ENCODE measurements at places on chromosomes 2 and 18. TPM values are rescaled to one million over a fixed set of nuclear protein-coding genes. Genes with fewer than 3 reads are reported as not detected.

Gene COL6A3
- total RNA-seq = 2.5 TPM

Gene AGXT
- total RNA-seq = 0.07 TPM

Gene C2orf92
- 8.6 TPM for total RNA-seq

Gene C2orf74
- 51.5 TPM for total RNA-seq

Gene UGT1A4
- not detected for total RNA-seq

Gene LMAN2L
- total RNA-seq = 49.3 TPM

Gene IL36RN
- not detected for total RNA-seq

Gene MYO3B
- total RNA-seq = not detected

Gene BMP10
- 0.46 TPM for total RNA-seq

Gene GNAL
- 3.5 TPM for total RNA-seq

Gene TMEFF2
- 15.2 TPM for total RNA-seq

Gene SMCHD1
- 53.7 TPM for total RNA-seq

Gene USP34
- 101 TPM for total RNA-seq

Gene POTEC
- total RNA-seq = 0.98 TPM

GRCh38 chr2:70480468-70480867, 73.2 kb downstream of the TGFA start:
- DNase-seq = no peak

GRCh38 chr2:70192516-70192915, 1.7 kb upstream of the C2orf42 start:
- DNase-seq = no peak

DNA sequence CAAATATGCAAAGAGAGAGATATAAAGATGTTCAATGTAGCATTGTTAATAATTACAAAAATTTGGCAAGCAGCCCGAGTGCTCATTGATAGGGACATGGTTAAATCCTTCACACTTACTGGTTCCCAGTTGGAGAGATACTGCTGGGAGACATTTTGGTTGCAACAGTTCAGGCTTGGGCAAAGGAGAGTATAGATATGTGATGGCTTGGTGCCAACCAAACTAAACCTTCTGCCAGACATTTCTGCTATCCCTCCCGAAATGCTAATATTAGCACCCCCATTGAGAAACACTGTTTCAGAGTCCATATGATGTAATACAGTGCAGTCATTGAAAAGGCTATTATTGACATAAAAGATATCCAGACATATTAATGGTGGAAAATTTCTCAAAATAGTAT, 11.5 kb downstream of the GEN1 start:
- no peak for DNase-seq

- DNase-seq = no peak
These were observed 2.1 kb downstream of the HADHB start for GRCh38 chr2:26246818-26247217.

GRCh38 chr2:151407281-151407680, 2.4 kb upstream of the RIF1 start:
- DNase-seq = no peak

DNA sequence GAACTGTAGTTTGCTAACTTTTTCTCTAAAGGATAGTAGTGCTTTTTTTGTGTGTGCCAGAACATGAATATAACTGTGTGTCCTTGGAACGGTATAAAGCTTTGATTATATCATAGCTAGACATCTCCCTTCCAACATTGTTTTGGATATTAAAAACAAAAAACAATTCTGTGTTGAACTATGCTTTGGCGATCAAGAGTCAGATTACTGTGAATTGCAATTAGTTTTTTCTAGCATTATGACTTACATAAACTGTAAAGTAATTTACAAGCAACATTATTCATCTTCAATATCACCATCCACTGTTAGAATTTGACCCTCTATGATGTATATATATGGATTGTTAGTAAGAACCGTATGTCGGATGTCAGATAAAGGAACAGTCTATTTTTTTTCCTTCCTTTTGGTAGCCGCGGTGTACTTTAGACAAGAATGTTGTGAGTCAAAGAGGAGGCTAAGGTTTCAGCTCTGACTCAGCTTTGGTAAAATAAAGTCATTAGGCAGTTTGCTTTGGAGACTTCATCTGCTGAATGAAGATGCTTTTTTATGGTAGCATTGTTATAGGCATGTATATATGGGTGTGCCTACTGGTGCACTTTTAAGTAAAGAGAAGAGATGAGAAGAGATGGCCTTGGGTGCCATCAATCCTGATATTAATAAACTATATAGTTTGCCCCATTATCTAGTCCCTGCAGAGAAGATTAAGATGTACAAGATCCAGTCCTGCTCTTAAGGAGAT, 76.4 kb downstream of the LTBP1 start:
- DNase-seq = peak; percentile 68

DNA sequence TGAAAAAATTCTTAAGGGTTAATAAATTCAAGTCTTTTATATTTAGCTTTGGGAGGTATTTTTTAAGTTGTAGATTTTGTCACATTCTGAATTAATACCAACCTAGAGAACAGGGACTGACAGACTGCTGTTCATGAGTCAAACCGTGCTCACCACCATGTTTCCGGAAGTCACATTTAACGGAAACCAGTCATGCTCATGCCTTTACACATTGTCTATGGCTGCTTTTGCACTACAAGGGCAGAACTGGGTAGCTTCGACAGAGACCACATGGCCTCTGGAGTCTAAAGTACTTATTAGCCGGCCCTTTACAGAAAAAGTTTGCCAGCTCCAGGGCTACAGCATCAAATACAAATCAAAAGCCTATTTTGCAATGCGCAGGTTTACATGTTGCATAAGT, 33.3 kb downstream of the LONRF2 start:
- DNase-seq = no peak

GRCh38 chr2:80105015-80105640, 199.4 kb downstream of the LRRTM1 start:
- no peak for DNase-seq

DNA sequence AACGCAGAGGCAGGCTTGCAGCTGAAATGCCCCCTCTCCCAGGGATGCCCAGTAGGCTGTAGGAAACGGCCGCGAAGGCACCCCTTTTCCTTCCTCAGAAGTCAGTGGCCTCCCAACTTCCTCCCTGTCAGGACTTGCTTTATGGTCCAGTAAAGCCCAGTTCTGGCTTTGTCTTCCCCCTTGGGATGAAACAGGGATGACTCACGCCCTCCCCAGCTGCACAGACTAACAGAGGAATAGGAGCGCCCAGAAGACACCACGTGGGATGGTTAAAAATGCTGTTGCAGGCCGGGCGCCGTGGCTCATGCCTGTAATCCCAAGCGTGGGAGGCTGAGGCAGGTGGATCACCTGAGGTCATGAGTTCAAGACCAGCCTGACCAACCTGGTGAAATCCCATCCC, 6.9 kb downstream of the CREG2 start:
- DNase-seq = peak; percentile 96

GRCh38 chr18:31454066-31454708, 6.6 kb downstream of the DSG3 start:
- peak; percentile 93 for DNase-seq

DNA sequence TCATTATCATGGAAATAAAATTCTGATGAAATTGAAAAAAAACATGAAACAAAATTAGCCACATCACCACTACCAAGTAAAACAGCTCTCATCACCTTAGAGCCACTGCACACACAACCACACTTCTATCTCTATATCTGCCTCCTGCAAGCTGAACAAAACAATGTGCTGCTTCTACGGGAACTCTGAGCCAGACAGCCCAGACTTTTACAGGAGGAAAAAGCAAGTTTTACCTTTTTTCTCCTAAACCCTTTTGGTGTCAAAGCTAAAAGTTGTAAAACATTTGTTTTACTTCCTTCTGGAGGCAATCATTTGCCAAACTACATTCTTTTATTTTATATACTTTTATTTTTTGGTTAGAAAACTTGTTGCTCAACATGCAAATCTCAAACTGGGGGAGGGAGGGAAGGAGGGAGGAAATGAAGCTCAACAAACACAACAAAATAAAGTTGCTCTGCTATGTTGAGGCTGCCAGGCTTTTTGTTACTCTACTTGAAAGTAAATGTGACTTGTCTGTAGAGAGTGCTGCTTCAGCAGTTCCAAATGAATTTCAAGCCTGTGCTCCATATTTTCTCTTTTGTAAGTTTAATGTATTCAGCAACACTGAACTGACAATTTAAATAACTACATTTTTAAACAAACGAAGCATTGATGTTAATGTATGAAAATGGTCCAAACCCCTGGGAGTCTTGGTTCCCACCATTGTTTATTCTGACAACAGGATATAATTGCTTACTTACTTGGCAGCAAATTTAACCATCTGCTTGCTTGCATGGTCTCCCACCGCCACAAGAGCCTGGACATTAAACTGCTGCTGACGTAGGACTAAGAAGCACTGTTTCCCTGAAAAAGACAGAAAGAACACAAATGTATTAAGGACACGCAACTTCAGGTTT, 24.5 kb downstream of the DARS1 start:
- no peak for DNase-seq

DNA sequence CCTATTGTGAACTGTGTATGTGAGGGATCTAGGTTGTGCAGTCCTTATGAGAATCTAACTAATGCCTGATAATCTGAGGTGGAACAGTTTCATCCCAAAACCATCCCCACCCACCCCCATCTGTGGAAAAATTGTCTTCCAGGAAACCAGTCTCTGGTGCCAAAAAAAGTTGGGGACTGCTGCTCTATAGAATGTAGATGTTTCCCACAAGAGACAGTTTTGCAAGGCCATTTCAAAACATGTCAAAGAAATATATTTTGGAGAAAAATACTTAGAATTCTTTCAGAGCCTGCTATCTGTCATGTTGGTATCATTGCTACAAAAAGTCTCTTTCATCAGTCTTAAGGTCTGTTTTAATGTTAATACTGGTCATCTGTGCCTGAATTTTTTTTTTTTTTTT, 4.1 kb upstream of the SLC39A10 start:
- DNase-seq = no peak

DNA sequence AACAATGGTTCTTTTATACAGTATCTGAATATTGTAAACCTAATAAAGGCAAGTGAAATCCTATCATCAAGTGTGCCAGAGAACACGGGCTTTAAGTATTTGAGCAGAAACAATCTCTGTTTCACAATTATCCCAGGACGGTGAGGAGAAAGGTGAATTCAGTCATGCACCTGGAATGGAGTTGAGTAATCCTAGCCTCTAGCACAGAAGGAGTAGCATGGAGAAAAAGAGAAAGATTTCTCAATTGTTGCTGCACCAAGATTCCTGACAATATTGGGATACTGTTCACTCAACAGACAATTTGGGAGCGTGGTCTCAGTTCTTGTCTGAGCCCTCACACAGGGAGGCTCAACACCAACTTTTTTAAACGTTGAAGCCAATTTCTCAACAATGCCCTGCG, 510.6 kb downstream of the SOX11 start:
- DNase-seq = no peak

DNA sequence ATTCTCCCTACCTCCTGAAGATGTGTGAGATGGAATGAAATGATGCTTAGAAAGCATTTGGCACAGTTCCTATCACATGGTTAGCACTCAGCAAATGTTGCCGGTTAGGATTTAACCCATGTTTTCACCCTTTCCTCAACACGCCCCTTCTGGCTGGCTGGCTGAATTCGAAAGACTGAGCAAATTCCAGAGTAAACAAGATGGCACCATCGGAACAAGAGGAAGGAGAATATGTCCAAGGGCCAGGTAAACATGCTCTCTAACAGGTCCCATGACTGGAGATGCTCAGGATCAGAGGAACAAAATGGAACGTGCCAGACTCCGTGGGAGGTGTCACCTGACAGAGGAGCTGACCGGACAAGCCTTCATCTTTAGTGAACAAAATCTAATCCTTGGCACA, 145.6 kb downstream of the ANKRD44 start:
- no peak for DNase-seq

- DNase-seq = no peak
These were observed 86.8 kb upstream of the HAAO start for GRCh38 chr2:42879121-42879705.

DNA sequence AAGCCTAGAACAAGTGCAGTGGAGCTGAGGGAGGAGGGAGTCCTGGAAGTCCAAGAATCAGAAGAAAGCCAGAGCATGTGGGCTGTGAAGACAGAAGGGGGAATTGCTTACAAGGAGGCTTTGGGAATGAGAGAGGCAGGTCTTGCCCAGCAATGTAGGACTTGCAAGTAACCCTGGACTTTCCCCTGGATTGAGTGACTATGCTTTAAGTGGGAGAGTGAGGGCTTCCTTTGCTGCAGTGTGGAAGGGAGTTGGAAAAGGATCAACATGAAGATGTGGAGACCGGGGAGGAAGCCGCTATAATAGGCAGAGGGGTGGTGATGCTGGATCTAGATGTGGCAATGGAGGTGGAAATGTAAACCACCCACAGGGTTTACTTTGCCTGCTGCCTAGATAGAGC, 13.8 kb upstream of the SCYGR1 start:
- no peak for DNase-seq
